ENCODE measurements at places on chromosomes 6 and 20.

- DNase-seq = no peak
Measured at GRCh38 chr6:25414168-25414567, 135.0 kb downstream of the CARMIL1 start.

DNA sequence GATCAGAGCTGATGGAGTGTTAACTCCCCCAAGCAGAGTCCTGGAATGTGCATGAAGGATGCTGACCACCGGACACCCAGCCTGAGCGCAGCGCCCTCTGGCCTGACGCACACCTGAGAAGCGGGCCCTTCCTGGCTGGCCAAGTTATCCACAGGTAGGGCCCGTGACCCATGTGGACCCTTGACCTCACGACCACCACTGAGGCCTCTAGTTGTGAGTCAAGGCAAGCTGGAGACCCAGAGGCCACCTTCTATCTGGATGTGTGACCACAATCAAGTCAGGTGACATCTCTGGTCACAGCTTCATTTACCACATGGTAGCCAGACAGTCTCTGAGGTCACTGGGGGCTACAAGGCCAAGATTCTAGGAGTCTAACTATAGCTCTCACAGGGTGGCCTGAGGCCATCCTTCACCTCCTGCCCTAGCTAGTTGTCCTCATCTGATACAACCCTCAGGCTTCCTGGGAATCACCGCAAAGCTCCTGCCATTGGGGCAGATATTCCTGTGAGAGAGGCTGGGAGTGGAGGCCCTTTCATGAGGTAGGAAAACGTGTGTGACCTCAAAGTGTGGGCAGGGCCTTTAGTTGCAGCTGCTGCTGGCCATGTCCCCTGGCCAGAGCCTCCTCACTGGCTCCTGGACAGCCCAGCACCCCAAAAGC lies 53.1 kb downstream of the DSTN start:
- DNase-seq = no peak

DNA sequence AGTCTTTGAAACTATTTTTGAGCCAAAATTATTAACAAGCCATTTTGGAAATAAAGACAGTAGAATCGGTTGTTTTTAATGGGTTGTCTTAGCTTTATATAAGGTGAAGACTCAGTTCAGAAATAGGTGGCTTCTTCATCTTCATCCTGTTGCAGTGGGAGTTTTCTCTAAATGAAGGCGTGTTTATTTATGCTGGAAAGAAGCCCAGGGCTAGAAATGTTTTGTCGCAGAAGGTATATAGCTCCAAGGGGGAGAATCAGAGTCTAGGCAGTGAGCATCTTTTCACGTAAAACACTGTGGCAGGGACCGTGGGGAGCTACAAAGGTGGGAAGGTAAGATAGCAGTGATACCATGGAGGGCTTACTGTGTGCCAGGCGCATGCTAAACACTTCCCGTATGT lies 34.3 kb downstream of the FARS2 start:
- DNase-seq = no peak

DNA sequence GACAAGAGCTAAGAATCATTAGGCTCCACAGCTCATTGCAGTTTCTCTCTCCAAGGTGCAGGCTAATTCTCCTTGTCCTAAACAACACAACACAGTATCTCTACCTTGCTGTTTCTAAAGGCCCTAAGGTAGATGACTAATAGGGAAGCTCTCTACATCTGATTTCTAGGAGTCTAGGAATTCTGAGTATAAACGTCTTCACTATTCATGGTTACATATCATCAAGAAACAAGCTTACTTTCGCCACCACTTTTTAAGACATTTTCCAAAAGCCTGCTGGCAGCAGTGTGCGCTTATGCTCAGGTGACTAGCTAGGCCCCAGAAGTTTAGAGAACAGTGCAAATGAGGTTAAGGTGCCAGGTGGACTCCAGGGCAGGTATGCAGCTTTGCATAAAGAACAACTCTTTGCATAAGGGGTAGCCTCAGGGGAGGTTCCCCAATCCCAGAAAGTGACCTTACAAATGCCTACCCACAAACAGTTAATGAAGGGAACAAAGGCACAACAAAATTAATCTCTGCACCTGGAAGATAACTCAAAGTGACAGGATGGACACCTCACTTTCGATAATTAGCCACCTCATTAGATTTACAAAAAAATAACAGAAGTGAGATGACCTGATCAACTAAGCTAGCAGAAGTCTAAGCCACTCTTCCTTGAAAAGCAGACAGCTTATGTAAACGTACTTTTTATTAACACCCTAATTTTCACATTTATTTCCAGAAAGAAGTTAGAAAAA lies 20.1 kb downstream of the B4GALT5 start:
- no peak for DNase-seq

GRCh38 chr6:17869010-17869752 lies 118.3 kb downstream of the KIF13A start:
- DNase-seq = no peak

DNA sequence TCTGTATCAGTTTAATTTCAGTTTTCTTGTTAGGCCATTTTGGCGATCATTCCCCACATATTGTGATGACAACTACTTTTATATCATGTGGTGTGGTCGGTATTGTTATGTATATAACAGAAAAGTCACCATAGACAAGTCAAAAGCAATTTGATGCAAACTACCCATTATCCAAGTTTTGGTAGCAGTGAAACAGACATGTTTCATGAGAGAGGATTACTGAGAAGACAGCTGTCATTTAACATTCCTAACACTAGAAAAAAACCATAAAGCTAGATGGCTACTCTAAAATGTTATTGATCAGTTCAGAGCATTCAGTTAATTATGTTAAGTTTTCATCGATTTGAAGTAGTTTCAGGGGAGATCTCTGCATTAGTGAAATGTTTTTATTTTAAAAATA lies 462.1 kb upstream of the SOX4 start:
- no peak for DNase-seq

- peak; percentile 91 for DNase-seq
Measured at GRCh38 chr20:49384437-49385434, 97.7 kb downstream of the KCNB1 start.

DNA sequence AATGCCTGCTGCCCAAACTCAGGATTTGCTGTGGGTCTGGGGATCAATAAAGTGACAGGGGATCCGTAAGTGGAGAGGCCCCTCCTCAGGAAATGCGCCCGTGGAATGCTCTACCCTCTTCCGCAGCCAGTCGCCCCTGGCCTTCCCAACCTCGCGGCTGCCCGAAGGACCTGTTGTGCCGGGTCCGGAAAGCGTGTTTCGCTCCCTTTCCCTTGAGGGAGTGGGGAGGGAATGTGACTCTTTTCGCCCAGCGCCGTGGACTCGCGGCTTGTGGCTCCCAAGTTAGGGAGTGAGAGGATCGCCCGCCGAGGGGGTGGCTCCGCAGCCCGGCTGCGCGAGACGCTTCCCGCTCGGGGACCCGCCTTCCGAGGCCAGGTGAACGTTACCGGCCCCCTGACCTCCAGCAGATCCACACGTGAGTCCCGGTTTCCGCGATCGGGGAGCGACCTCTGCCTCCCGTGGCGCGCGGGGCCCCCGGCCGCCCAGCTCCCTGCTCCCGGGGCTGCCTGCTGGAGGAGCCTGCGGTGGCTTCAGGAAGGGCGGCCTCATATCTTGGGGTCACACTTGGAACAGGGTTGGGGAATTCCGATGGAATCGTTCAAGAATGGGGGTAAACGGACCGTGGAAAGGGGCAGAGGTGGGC lies 666 bp downstream of the TPD52L1 start:
- DNase-seq = peak; percentile 37

DNA sequence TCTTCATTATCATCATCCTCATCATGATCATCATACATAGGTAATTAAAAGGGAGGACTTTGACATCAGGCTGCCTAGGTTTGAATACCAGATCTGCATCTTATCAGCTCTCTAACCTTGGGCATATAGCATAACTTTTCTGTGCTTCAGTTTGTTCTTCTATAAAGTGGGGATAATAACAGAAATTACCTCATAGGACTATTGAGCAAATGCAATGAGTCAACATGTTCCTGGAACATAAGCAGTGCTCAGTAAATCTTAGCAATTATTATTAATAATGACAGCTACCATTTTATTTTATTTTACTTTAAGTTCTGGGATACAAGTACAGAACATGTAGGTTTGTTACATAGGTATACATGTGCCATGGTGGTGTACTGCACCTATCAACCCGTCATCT lies 7.2 kb downstream of the C20orf202 start:
- DNase-seq = no peak

DNA sequence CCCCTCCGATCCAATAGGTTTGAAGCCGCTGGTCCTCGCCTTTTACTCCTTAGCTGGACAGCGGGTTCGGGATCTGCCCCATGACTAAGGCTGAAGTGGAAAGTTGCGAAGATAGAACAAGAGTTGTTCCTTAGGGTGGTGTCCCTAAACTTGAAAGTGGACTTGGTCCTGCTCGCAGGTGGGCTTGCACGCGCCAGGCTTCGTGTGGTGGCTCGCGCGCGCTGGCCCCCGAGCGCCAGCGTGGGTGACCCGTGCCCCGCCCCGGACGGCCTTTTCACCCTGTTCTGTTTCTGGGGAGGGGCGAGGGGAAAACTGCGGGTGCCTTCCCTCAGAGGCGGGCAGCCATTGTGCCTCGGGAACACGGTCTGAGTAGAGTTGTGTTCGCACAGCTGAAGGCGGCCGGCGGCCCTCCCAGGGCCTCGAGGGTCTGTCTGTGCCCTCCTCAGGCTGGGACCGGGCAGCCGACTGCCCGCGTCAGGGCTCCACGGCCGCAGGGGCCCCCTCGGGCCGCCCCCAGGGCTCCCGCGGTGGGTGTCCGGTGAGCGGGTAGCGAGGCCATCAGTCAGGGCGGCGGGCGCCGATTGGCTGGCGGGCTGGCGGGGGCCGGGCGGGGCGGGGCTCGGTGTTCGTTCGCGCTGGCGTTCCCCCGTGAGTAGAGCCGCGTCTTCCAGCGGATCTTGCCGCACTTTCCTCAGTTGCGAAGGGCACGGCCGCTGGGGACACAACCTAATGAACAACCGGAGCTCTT lies 33.0 kb downstream of the RREB1 start:
- peak; percentile 100 for DNase-seq

DNA sequence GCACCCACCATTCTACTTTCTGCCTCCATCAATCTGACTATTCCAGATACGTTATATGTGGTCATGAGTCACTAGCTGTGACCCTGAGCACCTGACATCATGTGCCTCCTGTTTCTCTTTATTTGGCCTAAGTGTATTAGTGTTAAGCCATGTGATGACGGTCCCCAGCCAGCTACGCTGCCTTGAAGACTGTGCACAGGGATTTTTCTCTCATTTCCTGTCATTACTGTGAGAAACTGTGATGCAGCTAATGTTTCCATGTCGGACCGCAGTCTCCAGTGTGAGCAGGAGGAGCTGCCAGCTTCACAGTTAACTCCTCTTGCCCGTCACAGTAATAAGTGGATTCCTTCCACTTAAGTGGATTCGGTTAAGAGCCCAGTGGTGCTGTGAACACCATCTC lies 9.9 kb upstream of the SPATS1 start:
- no peak for DNase-seq

DNA sequence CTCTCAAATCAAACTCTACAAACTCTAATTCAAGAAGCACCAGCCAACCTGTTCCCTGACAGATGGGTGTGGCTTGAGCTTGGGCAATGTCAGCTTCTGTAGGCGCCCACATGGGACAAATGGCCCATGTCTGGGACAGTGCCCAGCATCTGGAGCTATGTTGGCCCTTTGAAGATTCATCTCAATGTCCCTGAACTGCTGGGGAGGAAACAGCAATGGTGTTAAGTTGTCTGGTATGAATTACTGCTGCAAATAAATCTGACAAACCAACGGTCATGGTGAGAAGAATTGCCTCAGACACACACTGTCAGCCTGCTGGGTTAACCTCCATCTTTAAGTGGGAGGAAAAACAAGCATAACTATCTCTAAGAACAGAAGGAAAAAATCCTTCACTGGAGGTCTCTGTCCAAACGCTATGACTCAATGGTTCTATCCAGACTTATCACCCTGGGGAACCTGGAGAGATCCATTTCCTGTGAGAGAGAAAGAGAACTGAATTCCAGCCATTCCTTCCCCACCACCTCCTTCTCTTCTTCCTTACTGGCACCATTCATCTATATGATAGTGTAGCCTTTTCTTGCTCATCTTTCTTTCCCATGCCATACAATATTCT lies 274.9 kb downstream of the CDH26 start:
- no peak for DNase-seq

- DNase-seq = no peak
Measured at GRCh38 chr6:140789466-140789865, 1343.3 kb upstream of the GJE1 start.

All from D341Med (cell line).